ENCODE measurements at places on chromosomes 2 and 18.

GRCh38 chr2:136297994-136298393 lies 180.0 kb upstream of the CXCR4 start:
- no peaks in the 10 kb centered on the region for H3K27me3 ChIP-seq
- no peak for DNase-seq
- H3K4me3 ChIP-seq: no peak overlapping the region
- H3K4me1 ChIP-seq: peaks cover 7% of the 10 kb centered on the region
- H3K36me3 ChIP-seq: peaks cover 2% of the 10 kb centered on the region

DNA sequence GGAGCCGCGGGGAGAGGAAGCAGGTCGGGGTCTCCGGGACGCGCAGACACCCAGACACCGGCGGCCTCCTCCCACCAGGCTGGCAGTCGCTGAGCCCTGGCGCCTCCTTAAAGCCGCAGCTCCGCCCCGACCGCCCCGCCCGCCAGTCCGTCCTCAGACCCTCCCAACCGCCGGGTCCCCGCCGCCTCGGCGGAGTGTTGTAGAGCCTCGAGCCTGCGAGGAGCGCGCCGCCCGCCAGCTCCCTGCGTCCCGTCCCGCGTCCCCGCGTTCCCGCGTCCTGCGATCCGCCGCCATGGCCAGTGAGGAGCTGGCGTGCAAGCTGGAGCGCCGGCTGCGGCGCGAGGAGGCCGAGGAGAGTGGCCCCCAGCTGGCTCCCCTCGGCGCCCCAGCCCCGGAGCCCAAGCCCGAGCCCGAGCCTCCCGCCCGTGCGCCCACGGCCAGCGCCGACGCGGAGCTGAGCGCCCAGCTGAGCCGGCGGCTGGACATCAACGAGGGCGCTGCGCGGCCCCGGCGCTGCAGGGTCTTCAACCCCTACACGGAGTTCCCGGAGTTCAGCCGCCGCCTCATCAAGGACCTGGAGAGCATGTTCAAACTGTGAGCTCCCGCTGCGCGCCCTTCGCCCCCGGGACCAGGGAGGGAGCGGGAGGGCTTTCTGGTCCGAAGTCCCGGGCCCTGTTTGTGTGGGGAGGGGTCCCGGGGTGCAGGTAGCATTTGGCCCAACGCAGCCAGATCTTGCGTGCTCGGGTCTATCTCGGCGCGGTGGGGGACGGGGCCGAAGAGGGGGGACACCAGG lies at the start of gene EFHD1:
Gene EFHD1, plus strand, starts transcription at position 192 of the 793 bp plus-strand sequence. Its CDS starts 101 bp downstream, at position 293.
- DNase-seq: peak; percentile 36
- peaks cover 11% of the 10 kb centered on the region for H3K27me3 ChIP-seq
- H3K36me3 ChIP-seq: peaks cover 2% of the 10 kb centered on the region
- peaks cover 2% of the 10 kb centered on the region for H3K4me1 ChIP-seq
- no peak within 1 kb of the TSS for H3K27ac ChIP-seq

GRCh38 chr18:5058768-5059695 lies 138.0 kb downstream of the AKAIN1 start:
- H3K27me3 ChIP-seq: peaks cover 3% of the 10 kb centered on the region
- H3K36me3 ChIP-seq: no peaks in the 10 kb centered on the region
- peak overlapping the region; percentile 6 for H3K4me3 ChIP-seq
- no peak overlapping the region for H3K27ac ChIP-seq
- H3K4me1 ChIP-seq: peaks cover 6% of the 10 kb centered on the region

DNA sequence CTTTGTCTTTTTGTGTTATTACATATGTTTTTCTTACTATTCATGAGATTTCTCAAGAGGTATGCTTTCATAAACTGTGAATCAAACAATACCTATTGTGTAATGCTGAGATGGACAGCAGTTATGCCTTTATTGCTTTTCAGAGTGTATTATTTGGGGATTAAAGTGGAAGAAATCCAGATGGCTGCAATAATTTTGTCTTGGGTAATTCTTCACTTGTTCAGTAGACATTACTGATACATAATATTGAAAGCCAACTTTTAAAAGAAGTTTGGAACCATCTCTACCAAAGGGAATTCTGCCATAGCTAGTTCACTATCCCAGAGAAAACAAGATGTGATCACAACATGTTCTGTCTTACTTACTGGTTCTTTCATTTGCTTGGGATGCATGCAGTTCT lies 253.4 kb upstream of the ZSWIM2 start:
- no peak overlapping the region for H3K27ac ChIP-seq
- no peaks in the 10 kb centered on the region for H3K4me1 ChIP-seq
- DNase-seq: no peak
- no peaks in the 10 kb centered on the region for H3K36me3 ChIP-seq
- no peak overlapping the region for H3K4me3 ChIP-seq
- H3K27me3 ChIP-seq: no peaks in the 10 kb centered on the region

DNA sequence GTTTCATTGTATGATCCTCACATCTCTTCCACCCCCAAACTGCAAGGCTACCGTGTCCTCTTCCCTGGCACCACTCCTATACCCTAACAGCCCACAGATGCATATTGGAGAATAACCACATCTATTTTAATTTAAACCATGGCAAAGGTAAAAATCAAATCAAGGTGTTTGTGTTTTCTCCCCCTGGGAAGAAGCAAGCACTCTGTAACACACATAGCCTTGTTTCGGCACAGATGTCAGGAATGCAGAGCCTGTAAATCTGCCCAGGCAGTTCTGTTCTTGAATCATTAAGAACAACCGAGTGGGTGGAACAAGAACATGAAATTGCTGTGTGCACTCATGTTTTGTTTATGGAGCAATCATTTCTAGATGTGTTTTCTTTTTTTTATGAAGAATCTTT lies 6.8 kb upstream of the COX7A2L start:
- no peak overlapping the region for H3K4me3 ChIP-seq
- no peak overlapping the region for H3K27ac ChIP-seq
- peaks cover 3% of the 10 kb centered on the region for H3K27me3 ChIP-seq
- no peaks in the 10 kb centered on the region for H3K36me3 ChIP-seq
- no peaks in the 10 kb centered on the region for H3K4me1 ChIP-seq
- no peak for DNase-seq

- DNase-seq: no peak
- no peaks in the 10 kb centered on the region for H3K27me3 ChIP-seq
- H3K4me3 ChIP-seq: no peak overlapping the region
- no peaks in the 10 kb centered on the region for H3K36me3 ChIP-seq
- no peak overlapping the region for H3K27ac ChIP-seq
- H3K4me1 ChIP-seq: no peaks in the 10 kb centered on the region
Observed at GRCh38 chr2:164813535-164813934, 28.1 kb downstream of the COBLL1 start.

- DNase-seq: no peak
- no peaks in the 10 kb centered on the region for H3K36me3 ChIP-seq
- no peaks in the 10 kb centered on the region for H3K4me1 ChIP-seq
Observed at GRCh38 chr18:65380986-65381385, 369.8 kb upstream of the CDH7 start.

- H3K4me1 ChIP-seq: peaks cover 47% of the 10 kb centered on the region
- no peaks in the 10 kb centered on the region for H3K36me3 ChIP-seq
- peak overlapping the region; percentile 60 for H3K4me3 ChIP-seq
- H3K27ac ChIP-seq: peak overlapping the region; percentile 62
Observed at GRCh38 chr2:134668821-134669220, 50.0 kb downstream of the TMEM163 start.

DNA sequence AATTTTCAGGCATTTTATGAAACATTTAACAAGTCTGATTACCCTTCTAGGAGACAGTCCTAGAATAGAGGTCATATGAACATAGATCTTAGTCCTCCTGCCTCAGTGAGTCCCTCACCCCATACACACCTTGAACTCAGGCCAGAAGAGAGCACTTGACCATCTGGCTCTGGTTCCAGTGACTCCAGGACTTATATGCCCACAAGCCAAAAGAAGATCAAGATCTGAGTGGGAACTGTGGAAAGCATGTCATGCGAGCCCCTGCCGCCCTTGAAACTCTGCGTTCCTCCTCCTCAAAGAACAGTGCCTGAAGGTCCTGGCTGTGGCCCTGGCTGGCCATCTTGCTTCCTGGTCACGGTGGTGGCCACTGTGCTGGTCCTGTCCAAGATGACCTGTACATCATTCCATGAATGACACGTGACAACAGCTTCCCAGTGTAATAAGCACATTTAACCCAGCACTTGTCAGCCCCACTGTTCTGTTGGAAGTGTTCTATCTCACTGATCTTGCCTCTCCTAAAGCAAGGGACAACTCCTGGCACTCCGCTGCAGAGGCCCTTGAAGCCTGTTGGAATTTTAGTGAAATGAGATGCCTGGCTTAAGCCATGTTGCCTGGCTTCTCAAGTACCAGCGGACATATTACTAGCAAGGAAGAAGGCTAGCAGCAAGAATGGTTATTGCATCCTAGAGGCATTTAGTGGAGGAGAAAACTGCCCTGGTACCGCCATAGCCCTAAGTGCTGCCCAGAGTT lies 17.6 kb downstream of the TTC32 start:
- no peaks in the 10 kb centered on the region for H3K27me3 ChIP-seq
- H3K4me3 ChIP-seq: no peak overlapping the region
- peaks cover 3% of the 10 kb centered on the region for H3K36me3 ChIP-seq
- H3K4me1 ChIP-seq: no peaks in the 10 kb centered on the region

GRCh38 chr2:38945911-38946310 lies 56.2 kb downstream of the ARHGEF33 start:
- H3K27me3 ChIP-seq: no peaks in the 10 kb centered on the region
- no peaks in the 10 kb centered on the region for H3K4me1 ChIP-seq
- DNase-seq: no peak
- H3K27ac ChIP-seq: no peak overlapping the region

DNA sequence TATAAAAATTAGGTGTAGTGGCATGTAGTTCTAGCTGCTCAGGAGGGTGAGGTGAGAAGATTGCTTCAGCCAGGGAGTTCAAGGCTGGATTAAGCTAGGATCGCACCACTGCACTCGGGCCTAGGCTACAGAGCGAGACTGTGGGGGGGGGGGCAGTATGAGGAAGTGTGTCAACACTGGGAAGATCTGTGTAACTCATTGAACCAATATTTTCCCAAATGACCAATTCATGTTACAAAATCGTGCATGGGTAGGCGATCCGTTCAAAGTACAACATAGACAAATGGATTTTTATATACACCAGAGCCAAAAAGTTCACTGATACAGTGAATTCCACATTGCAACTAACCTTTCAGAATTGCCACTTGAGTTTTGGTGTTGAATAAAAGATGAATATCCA lies 8.1 kb downstream of the SMAD4 start:
- H3K27ac ChIP-seq: peak overlapping the region; percentile 20
- no peak for DNase-seq
- H3K4me3 ChIP-seq: no peak overlapping the region
- no peaks in the 10 kb centered on the region for H3K27me3 ChIP-seq
- peaks cover 9% of the 10 kb centered on the region for H3K36me3 ChIP-seq

- H3K4me3 ChIP-seq: no peak overlapping the region
- no peak overlapping the region for H3K27ac ChIP-seq
- peaks cover 2% of the 10 kb centered on the region for H3K4me1 ChIP-seq
- no peak for DNase-seq
- no peaks in the 10 kb centered on the region for H3K36me3 ChIP-seq
Observed at GRCh38 chr18:80181642-80182461, 65.5 kb downstream of the PARD6G start.

- H3K4me3 ChIP-seq: no peak overlapping the region
- peaks cover 3% of the 10 kb centered on the region for H3K36me3 ChIP-seq
- H3K4me1 ChIP-seq: no peaks in the 10 kb centered on the region
- no peak overlapping the region for H3K27ac ChIP-seq
Observed at GRCh38 chr2:37775908-37776250, 104.4 kb upstream of the CDC42EP3 start.

- no peak overlapping the region for H3K27ac ChIP-seq
- no peaks in the 10 kb centered on the region for H3K4me1 ChIP-seq
- H3K4me3 ChIP-seq: no peak overlapping the region
- H3K27me3 ChIP-seq: no peaks in the 10 kb centered on the region
- H3K36me3 ChIP-seq: peaks cover 15% of the 10 kb centered on the region
- DNase-seq: no peak
Observed at GRCh38 chr2:28199995-28200679, 192.5 kb upstream of the FOSL2 start.

DNA sequence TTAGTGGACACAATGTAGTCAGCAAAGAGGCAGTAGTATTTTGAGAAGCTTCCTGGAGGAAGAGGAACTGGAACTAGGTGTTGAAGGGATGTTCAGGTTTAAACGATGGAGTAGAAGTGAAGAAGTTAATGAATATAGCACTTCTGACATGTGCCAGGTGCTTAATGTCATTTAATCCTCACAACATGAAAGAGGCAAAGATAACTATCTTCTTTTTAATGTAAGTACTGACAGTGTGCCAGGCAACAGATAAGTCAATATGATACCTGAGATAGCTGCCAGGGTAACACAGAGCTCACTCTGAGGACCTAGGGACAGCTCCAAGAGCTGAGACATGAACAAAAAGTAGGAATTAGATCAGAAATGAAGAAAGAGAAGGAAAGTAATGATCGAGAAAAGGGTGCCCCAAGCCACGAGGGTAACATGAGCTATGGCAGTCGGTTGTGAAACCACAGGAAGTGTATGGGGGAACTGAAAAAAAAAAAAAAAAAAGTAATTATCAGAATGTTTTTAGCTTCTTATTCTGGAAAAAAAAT lies 140.7 kb downstream of the RNF144A start:
- DNase-seq: no peak
- H3K36me3 ChIP-seq: peaks cover 2% of the 10 kb centered on the region

DNA sequence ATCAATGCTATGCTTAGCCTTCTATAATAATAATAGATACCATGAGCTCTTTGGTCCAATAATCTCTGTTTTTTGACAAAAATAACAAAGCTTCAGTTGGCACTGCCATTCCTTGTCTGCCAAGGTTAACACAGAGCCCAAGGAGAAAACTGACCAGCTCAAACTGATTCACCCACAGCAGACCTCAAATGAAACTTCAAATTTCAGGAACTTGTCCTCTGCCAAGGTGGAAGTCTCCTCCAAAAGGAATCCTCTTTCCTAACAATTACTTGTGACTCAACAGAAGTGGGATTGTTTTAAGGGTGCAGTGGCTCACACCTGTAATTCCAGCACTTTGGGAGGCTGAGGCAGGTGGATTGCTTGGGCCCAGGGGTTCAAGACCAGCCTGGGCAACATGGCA lies 12.1 kb downstream of the AAK1 start:
- H3K36me3 ChIP-seq: no peaks in the 10 kb centered on the region
- H3K4me1 ChIP-seq: no peaks in the 10 kb centered on the region
- H3K27ac ChIP-seq: no peak overlapping the region
- peaks cover 3% of the 10 kb centered on the region for H3K27me3 ChIP-seq
- DNase-seq: no peak
- H3K4me3 ChIP-seq: no peak overlapping the region

- no peaks in the 10 kb centered on the region for H3K36me3 ChIP-seq
- no peaks in the 10 kb centered on the region for H3K4me1 ChIP-seq
- no peak overlapping the region for H3K4me3 ChIP-seq
Observed at GRCh38 chr2:229313591-229313990, 42.5 kb upstream of the PID1 start.

GRCh38 chr2:10329580-10329879 lies 26.8 kb downstream of the HPCAL1 start:
- H3K27me3 ChIP-seq: no peaks in the 10 kb centered on the region
- H3K4me1 ChIP-seq: peaks cover 75% of the 10 kb centered on the region
- DNase-seq: no peak
- peaks cover 5% of the 10 kb centered on the region for H3K36me3 ChIP-seq
- peak overlapping the region; percentile 92 for H3K27ac ChIP-seq

DNA sequence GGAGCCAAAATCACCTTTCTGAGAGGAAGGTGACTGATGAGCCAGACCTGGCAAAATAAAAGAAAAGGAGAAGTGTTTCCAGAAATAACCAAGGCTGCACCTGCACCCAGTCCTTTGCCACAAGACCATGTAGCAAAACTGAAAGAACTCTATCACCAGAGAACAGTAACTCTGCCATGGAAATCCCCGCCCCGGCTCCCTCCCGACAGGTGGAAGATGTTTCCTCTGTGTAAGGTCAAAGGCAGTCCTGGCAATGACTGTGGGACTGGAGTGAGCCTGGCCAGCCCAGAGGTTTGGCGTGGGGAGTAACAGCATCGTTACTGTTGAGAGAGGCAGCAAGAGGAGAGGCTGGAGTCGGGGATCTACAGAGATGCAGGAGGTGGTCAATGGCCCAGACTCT lies 42.3 kb downstream of the SPRED2 start:
- peak overlapping the region; percentile 15 for H3K27ac ChIP-seq
- H3K27me3 ChIP-seq: peaks cover 18% of the 10 kb centered on the region
- H3K36me3 ChIP-seq: peaks cover 2% of the 10 kb centered on the region
- peaks cover 22% of the 10 kb centered on the region for H3K4me1 ChIP-seq
